ENCODE measurements at places on chromosomes 5 and 9. TPM values are rescaled to one million over a fixed set of nuclear protein-coding genes. Genes with fewer than 3 reads are reported as not detected.

Gene NUP155
- 6.7 TPM for polyA plus RNA-seq

Gene CIZ1
- 36.6 TPM for polyA plus RNA-seq

Gene MYOZ3
- 0.26 TPM for polyA plus RNA-seq

Gene CNTNAP3B
- not detected for polyA plus RNA-seq

Gene CDKN2B-AS1
- 0.25 TPM for polyA plus RNA-seq

Gene IFNA1
- not detected for polyA plus RNA-seq

Gene FAM120A
- 58.6 TPM for polyA plus RNA-seq

Gene SUSD3
- polyA plus RNA-seq, result 0.49 TPM

Measured in SK-N-SH (cell line).